Effector CD4-positive, alpha-beta T cell (primary cell): ENCODE measurements at places on chromosomes 3 and 15.

- DNase-seq = no peak
Observed at GRCh38 chr3:5974630-5975322, 787.3 kb downstream of the EDEM1 start.

- DNase-seq = no peak
Observed at GRCh38 chr15:39817892-39818291, 35.3 kb upstream of the FSIP1 start.

DNA sequence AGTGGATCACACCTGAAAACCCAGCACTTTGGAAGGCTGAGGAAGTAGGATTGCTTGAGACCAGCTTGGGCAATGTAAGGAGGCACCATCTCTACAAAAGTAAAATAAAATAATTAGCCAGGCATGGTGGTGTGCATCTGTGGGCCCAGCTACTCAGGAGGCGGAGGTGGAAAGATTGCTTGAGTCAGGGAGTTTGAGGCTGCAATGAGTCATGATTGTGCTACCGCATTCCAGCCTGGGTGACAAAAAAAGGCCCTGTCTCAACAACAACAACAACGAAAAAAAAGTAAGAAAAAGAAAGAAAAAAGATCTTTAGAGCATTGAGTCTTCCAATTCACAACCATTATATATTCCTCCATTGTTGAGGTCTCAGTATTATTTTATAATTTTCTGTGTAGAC is 192.4 kb upstream of the DPH6 start:
- no peak for DNase-seq

GRCh38 chr3:43966126-43966525 is 275.4 kb downstream of the ABHD5 start:
- DNase-seq = no peak

DNA sequence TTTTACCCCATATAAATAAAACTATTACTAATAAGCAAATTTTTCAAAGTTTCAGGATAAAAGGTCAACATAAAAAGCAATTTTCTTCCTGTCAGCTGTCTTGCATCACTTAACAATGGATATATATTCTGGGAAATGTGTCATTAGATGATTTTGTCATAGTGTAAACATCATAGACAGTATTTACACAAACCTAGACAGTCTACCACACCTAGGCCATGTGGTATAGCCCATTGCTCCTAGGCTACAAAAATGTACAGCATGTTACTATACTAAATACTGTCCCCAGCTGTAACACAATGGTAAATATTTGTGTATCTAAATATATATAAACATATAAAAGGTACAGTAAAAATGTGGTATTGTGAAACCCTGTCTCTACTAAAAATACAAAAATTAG is 156.7 kb downstream of the ANO10 start:
- no peak for DNase-seq

DNA sequence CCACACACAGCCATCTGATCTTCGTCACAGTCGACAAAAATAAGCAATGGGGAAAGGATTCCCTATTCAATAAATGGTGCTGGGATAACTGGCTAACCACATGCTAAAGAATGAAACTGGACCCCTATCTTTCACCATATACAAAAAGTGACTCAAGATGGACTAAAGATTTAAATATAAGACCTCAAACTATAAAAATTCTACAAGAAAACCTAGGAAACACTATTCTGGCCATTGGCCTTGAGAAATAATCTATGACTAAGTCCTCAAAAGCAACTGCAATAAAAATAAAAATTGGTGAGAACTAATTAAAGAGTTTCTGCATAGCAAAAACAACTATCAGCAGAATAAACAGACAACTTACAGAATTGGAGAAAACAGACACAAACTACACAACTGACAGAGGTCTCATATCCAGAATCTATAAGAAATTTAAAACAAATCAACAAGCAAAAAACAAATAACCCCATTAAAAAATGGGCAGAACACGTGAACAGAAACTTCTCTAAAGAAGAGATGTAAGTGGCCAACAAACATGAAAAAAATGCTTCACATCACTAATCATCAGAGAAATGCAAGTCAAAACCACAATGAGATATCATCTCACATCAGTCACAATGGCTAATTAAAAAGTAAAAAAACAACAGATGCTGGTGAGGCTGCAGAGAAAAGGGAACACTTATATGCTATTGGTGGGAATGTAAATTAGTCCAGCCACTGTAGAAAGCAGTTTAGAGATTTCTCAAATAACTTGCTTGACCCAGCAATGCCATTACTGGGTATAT is 104.0 kb downstream of the NR1I2 start:
- no peak for DNase-seq

DNA sequence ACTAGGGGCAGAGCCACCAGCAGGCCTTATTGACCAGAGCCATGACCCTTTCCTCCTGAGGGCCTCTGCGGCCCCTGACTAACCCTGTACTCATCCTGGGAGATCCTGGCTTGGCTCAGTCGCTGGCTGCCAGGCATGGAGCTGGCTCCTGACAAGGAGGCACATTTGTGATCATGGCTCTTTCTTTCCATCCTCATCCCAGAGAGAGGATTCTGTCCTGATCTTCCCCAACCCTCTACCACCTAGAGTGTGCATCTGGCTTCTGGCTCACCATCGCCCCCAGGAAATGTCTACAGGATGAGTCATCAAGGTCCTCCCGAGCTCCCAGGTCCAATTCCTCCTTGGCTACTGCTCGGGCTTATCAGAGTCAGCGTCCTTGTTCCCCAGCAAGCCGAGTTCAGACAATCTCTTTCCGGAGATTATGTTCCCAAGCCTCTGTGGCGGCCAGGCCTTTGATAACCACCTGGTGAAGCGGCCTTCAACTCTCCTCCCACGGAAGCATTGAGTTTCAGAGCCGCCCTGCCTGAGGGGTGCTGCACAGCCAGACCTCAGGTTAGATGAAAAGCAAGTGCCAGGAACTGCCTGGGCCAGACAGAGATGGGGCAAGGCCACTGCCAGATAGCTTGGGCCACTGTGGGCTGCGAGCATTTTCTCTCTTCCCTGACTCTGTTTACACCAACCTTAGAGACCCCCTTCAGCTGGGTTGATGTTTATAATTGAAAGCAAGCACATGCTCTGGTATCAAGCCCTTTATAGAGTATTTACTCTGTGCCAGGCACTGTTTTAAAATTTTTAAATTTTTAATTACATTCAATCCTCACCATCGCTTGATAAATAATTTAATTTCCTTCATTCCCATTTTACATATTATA is 44.3 kb upstream of the MRPS22 start:
- no peak for DNase-seq

DNA sequence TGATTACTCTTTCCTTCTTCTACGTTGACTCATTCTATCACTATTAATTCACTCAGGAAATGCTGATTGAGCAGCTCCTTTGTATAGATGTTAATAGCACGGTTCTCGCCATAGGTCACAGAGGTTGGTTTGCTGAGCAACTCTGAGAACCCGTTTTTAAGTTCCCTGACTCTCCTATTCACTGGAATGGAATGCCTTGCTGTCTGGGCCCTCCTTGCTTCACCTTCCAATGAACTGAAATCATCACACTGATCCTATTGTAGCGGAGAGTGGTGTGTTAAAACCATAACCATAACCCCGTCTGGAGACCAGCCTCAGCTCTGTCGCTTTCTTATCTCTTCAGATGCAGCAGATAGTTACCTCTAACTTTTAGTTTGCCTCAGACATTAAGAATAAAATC is 323.6 kb downstream of the GABRB3 start:
- no peak for DNase-seq

DNA sequence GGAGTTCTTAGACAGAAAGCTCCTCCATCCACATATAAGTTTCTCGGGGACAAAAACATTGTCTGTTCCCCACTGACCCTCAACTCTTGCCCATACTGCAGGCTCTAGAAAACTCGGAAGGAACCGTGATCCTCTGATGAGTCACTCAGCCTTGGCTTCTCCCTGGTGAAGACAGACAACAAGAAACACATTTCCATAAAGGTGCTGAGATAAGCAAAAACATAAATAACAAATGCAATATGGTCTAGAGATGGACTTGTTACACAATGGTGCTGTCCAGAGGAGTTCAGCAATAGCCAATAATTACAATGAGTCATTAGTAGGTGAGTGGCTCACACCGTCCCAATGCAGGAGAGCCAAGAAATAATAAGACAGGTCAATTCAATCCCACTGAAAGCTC is 43.7 kb downstream of the MAGI1 start:
- DNase-seq = no peak

GRCh38 chr3:23275814-23276213 is 72.7 kb downstream of the UBE2E2 start:
- no peak for DNase-seq

GRCh38 chr15:40011303-40011702 is 27.7 kb downstream of the SRP14 start:
- no peak for DNase-seq

DNA sequence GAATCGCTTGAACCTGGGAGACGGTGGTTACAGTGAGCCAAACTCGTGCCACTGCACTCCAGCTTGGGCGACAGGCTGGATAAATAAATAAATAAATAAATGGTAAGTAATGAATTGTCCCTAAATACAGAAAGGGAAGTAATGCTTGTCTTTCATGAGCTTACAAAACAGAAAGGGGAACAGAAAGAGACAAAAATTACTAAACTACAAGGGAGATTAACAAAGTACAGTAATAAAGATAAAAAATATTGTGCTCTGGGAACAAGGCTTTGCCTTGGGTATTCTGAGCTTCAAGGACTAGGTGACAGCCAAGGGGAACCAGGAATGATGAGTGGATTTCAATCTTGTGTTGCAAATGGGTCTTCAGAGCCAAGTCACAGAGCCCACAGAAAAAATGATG is 9.2 kb upstream of the HLTF start:
- no peak for DNase-seq

DNA sequence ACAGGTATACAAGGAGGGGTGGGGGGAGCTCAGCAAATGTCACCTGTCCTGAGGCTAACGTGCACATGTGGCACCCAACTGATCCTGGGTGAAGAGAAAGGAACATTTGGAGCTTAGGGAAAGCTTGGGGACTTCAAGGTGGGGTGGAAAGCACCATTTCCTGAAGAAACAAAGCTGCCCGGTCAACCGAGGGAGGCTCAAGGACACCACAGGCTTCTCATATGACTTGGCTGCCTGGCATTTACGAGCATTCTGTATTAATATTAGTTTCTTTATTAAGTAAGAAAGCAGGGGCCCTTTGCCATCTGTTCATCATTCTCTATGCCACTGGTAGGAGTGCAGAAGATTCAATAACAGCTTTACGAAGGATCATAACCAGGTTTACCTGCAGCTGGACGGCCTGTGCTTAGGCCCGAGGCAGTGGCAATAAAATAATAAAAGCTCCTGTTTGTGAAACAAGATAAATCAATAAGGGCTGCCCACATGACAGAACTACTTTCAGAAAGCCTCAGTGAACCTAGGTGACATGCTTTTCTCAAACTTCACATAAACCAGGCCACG is 54.0 kb downstream of the ETV5 start:
- no peak for DNase-seq

DNA sequence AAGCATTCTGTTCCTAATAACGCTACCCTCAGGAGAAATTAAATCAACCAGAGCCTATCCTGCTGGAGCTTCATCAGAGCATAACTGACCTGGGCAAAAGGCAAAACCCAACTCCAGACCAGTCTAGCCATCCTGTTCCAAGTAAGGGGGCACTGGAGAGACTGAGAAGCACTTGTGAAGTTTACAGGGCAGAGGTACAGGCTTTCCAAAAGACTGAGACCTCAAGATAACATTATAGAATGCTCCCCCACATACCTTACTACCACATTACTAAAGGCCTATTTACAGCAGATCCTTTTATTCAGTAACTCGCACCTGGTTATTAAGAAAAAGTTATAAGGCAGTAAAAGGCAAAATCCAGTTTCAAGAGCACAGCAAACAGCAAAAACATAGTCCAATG is 35.5 kb downstream of the RFX7 start:
- no peak for DNase-seq

DNA sequence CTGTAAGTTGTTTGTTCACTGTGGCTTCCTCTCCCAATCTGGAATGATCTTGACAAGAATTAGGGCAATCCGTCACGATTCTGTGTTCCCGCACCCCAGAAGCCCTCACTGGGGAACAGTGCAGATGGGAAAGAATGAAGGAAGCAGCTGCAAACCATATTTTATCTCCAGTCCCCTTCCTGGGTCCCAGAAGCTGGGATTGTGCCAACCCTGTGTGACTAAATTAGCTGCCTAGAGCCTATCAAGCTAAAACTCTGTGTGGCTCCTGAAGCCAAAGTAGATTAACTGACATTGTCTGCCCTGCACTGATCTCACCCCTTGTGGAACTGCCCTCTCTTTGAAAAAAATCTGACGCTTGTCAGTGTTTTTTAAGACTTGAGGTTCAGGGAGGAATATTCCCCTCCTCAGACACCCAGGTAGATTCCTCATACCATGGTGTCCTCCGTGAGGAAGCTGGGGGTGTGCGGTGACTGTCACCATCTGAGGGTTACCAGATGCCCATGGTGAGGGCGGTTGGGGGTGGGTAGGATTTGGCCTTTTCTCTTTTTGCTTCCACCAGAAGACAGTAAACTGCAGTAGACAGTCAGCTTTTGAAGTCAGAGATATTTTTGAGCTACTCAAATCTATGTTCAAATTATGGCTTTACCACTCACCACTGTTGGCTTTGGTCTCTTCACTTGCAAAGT is 358.3 kb upstream of the TPM1 start:
- no peak for DNase-seq

GRCh38 chr3:62621176-62621575 is 247.8 kb upstream of the FEZF2 start:
- DNase-seq = no peak

DNA sequence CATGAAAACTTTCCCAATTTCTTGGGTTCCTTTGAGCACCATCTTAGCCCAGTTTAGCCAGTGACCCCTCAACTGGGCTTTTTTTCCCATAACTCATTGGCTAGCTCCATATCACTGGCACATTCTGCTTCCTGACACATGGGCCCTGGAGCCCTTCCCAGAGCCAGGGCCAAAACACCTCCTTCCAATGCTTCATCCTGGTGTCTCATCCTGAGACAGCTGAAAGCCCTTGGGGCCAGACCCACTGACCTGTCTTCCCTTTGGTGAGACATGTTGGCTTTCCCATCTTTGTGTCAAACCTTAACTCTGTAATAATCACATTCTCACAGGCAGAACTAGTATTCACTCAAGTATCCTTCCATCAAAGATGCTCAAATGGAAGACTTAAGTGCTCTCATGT is 82.6 kb upstream of the SMAD3 start:
- DNase-seq = no peak

DNA sequence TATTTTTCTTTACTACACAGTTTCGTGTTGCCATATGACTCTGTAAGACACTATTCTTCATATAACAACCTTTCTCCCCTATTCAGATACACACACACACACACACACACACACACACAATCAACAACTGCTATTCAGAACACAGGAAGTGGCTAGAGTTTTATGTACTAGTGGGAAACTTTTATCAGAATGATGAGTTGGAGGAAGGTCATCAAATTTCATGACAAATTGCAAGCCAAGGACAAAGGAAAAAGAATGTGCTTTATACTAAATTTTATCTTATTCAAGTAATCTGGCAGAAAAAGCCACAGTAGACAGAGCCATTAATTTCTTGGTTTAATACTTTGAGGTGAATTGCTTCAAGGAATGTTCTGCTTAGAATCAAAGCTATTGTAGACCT is 899.8 kb downstream of the ROBO2 start:
- DNase-seq = no peak

DNA sequence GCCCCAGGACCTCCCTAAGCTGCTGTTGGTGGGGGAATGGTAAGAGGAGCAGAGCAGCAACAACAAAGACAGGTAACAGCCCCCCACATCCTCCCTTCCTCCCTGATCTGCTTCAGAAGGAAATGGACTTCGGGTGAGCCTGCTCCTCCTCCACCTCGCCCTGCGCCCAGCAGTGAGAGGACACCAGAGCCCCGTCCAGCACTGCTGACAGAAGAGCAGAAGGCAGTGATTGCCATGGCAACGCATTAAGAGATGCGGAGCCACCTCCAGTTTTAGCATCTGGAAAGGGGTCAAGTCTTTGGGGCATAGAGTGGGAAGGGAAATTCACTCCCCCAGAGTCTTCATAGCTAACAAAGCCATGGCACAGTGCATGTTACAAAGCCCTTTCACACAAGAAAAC is 77.6 kb upstream of the HRH1 start:
- DNase-seq = no peak
